Bronchus fibroblast of lung (primary cell): ENCODE measurements at places on chromosomes 4 and X. TPM values are rescaled to one million over a fixed set of nuclear protein-coding genes. Genes with fewer than 3 reads are reported as not detected.

Gene CCDC110
- 0.45 TPM in 1 of 2 replicates, not detected in the other for total RNA-seq

Gene SPOCK3
- 0.17 and 1.0 TPM in 2 replicates for total RNA-seq

Gene CYP2U1
- total RNA-seq = 5.2 and 7.1 TPM in 2 replicates

Gene SLITRK4
- under 0.01 and 0.17 TPM in 2 replicates for total RNA-seq

Gene EFHC2
- total RNA-seq = 1.0 and 1.5 TPM in 2 replicates

Gene VEGFC
- 23.2 and 27.1 TPM in 2 replicates for total RNA-seq

Gene GPR34
- not detected in 2 replicates for total RNA-seq

Gene MUC7
- total RNA-seq = not detected in 2 replicates

Gene NAP1L3
- total RNA-seq = 0.89 and 1.8 TPM in 2 replicates

Gene CLCN5
- total RNA-seq = 1.5 and 2.2 TPM in 2 replicates

Gene ARHGAP10
- total RNA-seq = 16.4 and 20.8 TPM in 2 replicates

Gene GPM6B
- 9.4 and 13.2 TPM in 2 replicates for total RNA-seq

Gene GUCY1A1
- 0.67 and 0.89 TPM in 2 replicates for total RNA-seq

Gene VCX3A
- not detected in 2 replicates for total RNA-seq

Gene LEF1
- 3.7 and 4.2 TPM in 2 replicates for total RNA-seq

Gene NAT8L
- under 0.01 TPM in 1 of 2 replicates, not detected in the other for total RNA-seq

Gene ETDB
- not detected in 2 replicates for total RNA-seq

Gene MAGEC1
- not detected in 2 replicates for total RNA-seq

Gene NEXMIF
- not detected in 2 replicates for total RNA-seq

Gene CT45A1
- total RNA-seq = not detected in 2 replicates

Gene YY2
- 0.59 and 1.0 TPM in 2 replicates for total RNA-seq

Gene EBP
- 254 and 300 TPM in 2 replicates for total RNA-seq

Gene TCEAL5
- not detected in 2 replicates for total RNA-seq

Gene PLS3
- 69.7 and 79.4 TPM in 2 replicates for total RNA-seq

Gene GDPD2
- not detected in 2 replicates for total RNA-seq

Gene CENPVL2
- total RNA-seq = not detected in 2 replicates

Gene SUPT20HL2
- not detected in 2 replicates for total RNA-seq

Gene NOA1
- total RNA-seq = 19.0 and 19.2 TPM in 2 replicates

Gene SPANXD
- not detected in 2 replicates for total RNA-seq

Gene MAGEH1
- 44.0 and 48.6 TPM in 2 replicates for total RNA-seq

Gene AFM
- total RNA-seq = not detected in 2 replicates

Gene MAGEB2
- not detected in 2 replicates for total RNA-seq

Gene CENPVL1
- not detected in 2 replicates for total RNA-seq

Gene PWWP3B
- total RNA-seq = 0.15 and 0.34 TPM in 2 replicates

Gene ZDHHC15
- total RNA-seq = under 0.01 and 0.15 TPM in 2 replicates
